ENCODE measurements at places on chromosomes 16 and 17. TPM values are rescaled to one million over a fixed set of nuclear protein-coding genes. Genes with fewer than 3 reads are reported as not detected.

DNA sequence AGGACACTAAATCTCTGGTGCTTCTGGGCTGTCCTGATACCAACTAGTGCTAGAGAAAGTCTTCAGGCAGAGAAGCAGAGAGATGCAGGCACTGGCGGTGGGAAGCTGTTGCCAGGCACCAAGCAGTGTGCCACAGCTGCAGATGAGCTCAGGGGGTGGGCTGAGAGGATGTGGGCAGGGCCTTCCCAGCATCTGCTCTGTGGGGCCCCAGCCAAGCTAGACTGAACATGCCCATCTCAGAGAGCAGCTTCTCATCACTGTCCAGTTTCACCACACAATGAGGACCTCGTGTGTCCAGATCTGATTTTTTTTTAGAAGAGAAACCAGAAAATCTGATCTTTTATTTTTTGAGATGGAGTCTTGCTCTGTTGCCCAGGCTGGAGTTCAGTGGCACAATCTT lies 17.1 kb downstream of the PSKH1 start:
- DNase-seq, result no peak

- DNase-seq, result no peak
Measured at GRCh38 chr17:82564241-82564640, 44.7 kb downstream of the FOXK2 start.

- DNase-seq, result no peak
Measured at GRCh38 chr16:15903960-15904359, 15.6 kb upstream of the CEP20 start.

TAT gene
- 0.05 TPM for polyA plus RNA-seq

DNA sequence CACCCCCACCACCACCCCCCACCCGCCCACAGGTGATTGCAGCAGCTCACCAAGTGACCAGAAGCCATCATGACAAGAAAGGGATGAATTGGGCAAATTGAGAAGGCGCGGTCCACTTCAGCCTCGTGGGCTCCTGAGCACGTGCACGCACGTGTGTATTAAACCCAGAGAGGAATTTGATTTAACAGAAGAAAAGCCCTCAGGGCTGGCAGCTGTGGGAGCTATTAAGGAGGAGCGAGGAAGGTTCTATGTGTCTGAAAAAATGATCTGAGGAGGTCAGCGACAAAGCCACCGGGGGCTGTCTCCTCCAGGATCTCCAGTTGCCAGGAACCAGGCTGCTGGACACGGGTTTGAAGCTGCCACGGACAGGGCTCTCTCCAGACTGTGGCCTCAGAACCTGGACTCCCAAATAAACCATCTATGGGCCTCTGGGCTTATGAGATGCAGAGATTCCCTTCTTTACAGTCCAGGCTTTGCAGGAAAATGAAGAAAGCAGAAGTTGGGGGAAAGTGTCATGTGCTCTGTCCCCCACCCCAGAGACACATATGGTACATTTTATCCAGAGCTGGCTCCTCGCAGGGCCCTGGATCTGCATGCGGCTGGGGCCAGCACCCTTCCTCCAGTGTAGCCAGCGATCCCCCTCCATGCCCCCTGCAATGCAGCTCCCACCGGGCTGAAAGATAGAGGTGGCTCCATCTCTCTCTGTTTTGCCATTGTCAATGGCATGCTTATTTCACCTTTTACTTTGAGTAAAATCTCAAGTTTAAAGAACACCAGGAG lies 219.7 kb upstream of the RPL38 start:
- no peak for DNase-seq

DNA sequence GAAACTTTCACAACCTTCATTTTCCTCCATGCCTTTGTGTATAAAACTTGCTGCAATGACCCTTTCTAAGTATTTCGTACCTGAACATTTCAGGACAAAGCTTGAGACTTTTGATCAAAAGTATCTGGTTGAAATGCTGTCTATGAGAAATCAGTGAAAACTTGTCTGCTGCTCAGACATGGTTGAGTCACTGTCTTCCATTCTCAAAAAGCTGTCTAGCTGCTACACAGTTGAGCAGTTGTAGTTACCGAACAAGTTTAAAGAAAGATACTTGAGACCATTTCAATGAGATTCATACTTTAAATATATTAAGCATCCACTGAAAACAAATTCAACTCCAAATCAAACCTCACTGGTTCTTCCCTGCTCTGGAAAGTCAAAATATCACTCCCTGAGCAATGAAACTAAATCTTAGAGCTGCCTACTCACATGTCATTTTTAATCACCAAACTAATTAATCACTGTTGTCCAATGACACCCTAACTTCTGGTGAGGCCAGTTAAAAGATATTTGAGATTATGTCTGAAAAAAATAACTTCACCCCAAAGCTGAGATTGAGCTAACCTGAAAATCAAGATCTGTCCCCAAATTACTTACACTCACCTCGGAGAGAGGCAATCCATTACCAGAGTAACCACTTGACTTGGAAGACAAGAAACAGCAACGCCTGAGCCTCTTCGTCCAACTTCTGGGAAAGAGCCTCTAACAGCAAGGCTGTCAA lies 488 bp downstream of the TMEM100 start:
- no peak for DNase-seq
